NCI-H524 treated with DMSO at 0.1 percent for 48 hours (cell line): ENCODE measurements at places on chromosomes 16 and 17.

DNA sequence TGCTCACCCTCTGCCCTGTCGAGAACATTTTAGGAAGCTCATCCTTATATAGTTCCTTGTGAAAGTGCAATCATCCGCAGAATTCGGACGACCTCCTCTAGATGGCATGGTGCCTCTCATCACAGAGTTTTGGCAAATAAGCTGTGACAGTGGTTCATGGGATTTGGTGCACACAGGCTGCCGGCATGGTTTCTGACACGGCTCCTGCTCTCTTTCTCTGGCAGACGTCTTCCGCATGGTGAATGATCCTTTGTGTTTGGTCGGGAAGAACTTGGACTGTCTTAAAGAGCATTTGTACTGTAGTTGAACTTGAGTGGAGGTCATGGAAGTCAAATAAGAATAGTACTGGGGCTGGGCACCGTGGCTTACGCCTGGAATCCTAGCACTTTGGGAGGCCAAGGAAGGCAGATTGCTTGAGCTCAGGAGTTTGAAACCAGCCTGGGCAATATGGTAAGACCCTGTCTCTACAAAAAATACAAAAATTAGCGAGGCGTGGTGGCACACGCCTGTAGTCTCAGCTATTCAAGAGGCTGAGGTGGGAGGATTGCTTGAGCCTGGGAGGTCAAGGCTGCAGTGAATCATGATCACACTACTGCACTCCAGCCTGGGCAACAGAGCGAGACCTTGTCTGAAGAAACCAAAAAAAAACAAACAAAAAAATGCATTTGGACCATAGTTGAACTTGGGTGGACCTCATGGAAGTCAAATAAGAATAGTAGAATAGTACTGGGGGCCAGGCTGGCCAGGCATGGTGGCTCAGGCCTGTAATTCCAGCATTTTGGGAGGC is 34.7 kb upstream of the NAT9 start:
- no peak for DNase-seq

GRCh38 chr17:61230972-61231820 is 168.4 kb upstream of the TBX2 start:
- DNase-seq, result no peak

- DNase-seq, result no peak
These were observed 146.8 kb downstream of the SEC14L1 start for GRCh38 chr17:77287432-77288068.

GRCh38 chr17:7478276-7479212 is 887 bp downstream of the ZBTB4 start:
- DNase-seq, result no peak

DNA sequence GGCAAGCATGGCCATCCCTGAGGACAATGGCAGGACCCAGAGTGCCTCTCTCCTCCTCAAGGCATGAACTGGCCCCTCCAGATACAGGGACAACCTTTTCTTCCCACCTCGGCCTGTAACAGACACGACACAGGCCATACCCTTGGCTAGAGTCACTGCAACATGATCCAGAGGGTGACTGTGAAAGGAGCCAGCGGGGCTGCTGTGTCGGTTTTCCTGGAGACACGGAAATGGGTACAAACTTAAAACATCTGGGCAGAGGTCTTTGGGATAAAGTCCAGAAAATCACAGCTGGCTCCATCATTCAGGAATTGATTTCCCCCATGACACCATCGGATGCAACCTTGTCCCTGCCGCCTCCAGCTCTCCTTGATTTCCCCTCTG is 5.3 kb downstream of the CEP295NL start:
- no peak for DNase-seq

GRCh38 chr16:57972306-57972705 is 1.4 kb upstream of the CNGB1 start:
- no peak for DNase-seq

- no peak for DNase-seq
These were observed 8.5 kb downstream of the TUBG1 start for GRCh38 chr17:42617956-42618431.
